ENCODE measurements at places on chromosomes 5 and 9. TPM values are rescaled to one million over a fixed set of nuclear protein-coding genes. Genes with fewer than 3 reads are reported as not detected.

Gene MAPK9
- 30.9 TPM for total RNA-seq

Gene SPINK5
- 0.91 TPM for total RNA-seq

Gene DBH
- not detected for total RNA-seq

Gene SLC25A2
- 0.94 TPM for total RNA-seq

Gene EFCAB9
- total RNA-seq = not detected

Gene CATSPER3
- 1.4 TPM for total RNA-seq

Gene TRIM41
- 34.9 TPM for total RNA-seq

Gene NME5
- total RNA-seq = 20.6 TPM

Gene FRMPD1
- total RNA-seq = 0.19 TPM

- DNase-seq = no peak
Observed at GRCh38 chr9:116287721-116288120, 134.1 kb downstream of the PAPPA start.

DNA sequence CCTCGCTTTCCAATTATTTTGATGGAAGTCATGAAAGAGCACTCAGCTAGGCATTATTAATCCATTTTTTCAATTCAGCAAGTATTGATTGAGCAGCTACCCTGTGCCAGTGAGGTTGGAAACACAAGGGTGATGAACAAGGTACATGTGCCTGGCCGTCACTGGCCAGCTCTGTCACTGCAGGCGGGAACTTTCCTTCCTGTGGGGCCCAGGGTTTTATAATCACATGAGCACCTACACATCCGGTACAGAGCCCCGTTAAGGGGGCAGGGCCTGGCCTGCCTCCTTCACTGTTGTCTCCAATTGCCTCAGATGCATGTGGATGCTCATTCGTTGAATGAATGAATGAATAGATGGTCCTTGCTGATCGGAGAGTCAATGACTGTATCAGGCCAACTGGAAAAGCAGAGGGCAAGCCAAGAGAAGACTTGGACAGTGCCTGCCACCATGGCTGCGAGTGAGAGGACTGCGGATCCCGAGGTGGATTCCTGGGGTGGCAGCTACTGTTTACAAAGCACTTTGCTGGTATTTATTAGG lies 55.9 kb upstream of the KCNMB1 start:
- DNase-seq = peak; percentile 15

DNA sequence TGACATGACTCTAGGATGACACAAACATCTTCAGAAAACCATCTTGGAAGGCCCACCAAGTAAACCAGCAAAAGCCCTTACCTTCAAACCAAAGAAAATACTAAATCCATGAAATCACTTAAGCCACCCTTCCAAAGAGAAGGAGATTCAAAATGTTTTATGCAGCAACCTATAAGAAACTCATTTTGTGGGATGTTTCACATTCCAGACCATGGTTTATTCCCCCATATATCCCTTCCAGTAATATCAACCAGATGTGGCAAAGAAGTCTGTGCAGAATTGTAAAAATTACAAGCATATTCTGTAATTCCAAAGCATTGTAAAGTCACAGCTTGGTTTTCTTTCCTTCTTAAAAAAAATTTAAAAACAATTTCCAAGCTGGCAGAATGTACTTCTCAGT lies 117.4 kb downstream of the SLIT3 start:
- DNase-seq = no peak

GRCh38 chr5:83956386-83956785 lies 235.7 kb upstream of the HAPLN1 start:
- DNase-seq = no peak

GRCh38 chr5:163594951-163595350 lies 89.5 kb downstream of the MAT2B start:
- no peak for DNase-seq

DNA sequence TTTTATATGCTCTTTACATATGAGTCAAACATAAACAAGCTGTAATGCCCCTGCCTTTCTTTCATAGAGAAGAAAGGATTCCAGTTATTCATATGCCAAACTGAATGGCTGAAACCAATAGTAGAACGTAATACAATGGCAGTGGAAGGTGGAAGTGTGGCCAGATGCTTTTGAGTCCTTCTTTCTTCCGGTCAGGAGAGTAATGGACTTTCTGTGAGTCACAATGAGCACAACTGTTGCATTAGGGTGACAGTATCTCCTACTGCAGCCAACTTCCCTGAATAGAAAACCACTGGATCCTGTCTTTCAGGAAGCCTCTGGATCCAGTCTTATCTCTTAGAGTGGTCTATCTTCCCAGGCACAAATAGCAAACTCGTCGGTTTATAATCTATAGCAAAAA lies 855.2 kb downstream of the MAT2B start:
- no peak for DNase-seq

DNA sequence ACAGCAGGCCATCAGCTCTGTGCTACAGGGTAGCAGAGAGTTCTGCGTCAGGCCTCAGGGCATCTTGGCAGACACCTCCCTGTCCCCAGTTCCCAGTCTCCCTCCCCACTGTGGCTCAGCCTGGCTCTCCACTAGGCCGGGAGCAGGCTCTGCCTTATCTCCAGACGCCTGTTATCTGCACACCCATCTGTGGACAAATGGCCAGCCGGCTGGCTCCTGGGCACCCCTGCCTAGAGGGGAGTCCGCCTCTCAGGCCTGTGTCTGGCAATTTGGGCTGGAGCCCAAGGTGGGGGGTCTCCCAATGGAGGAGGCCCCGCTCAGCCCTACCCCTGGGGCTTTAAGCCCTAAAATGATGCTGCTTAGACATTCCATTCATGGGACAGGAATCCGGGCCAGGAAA lies 39.2 kb upstream of the HAND1 start:
- DNase-seq = no peak

DNA sequence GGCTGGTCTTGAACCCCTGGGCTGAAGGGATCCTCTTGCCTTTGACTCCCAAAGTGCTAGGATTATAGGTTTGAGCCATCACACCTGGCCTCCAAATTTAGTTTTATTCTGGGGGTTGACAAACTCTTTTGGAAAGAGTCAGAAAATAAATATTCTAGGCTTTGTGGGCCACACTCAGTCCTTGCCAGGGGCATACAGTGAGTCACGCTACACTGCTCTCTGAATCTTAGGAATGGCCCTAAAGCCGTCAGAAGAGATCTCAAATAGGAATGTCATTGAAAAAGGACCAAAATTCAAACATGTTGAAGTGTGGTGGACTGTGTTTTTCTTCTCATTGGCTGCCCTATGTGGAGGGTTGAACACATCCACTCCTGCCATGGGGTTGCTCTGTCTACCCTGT lies 127.7 kb upstream of the BASP1 start:
- DNase-seq = no peak

DNA sequence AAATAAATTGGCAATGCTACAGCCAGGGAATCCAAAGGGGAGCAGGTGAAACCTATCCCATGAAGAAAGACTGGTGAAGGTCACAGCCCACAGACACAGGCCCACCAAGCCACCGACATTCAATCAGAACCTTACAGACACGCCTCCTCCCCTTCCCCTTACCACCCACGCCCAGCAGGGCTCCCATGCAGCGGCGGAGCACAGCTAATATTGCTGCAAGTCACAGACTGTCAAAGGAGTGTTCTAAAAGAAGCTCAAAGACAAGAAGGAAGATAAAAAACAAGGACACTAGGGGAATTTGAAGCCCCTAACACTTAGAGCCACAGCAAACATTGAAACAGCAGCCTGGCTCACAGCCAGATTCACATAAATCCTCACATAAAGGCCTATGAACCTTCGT lies 91.2 kb downstream of the MED10 start:
- DNase-seq = peak; percentile 40

GRCh38 chr5:125746917-125747316 lies 676.3 kb upstream of the GRAMD2B start:
- DNase-seq = no peak

- DNase-seq = peak; percentile 42
Observed at GRCh38 chr5:157080286-157080685, 21.4 kb upstream of the HAVCR1 start.

DNA sequence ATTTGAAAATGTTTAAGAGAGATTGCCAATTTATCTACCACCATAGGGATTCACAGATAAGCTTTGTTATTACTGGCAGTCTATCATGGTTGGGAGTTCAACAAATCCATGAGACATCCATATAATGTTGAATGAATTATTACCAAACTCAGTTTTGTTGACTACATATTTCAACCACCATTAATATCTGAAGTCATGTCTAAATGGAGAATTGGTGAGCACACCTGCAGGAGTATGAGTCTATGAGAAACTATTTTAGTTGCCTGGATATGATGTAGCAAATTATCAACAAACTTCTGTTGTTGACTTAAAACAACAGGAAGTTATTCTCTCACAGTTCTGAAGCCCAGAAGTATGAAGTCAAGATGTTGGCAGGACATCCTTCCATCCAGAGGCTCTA lies 126.8 kb upstream of the FBXL7 start:
- DNase-seq = no peak

GRCh38 chr9:133490201-133490681 lies 11.3 kb upstream of the SLC2A6 start:
- peak; percentile 62 for DNase-seq

Measured in kidney (tissue), 22 donors.